ENCODE measurements at places on chromosomes 11 and 22. TPM values are rescaled to one million over a fixed set of nuclear protein-coding genes. Genes with fewer than 3 reads are reported as not detected.

Gene MPZL3
- 0.86 TPM for total RNA-seq

Gene FOLR1
- not detected for total RNA-seq

Gene TREH
- total RNA-seq, result not detected

Gene OR2D2
- total RNA-seq, result 1.4 TPM

Gene CALCB
- not detected for total RNA-seq

Gene CRYBB2
- total RNA-seq, result not detected

Gene FOLH1
- 0.29 TPM for total RNA-seq

Gene CCDC73
- total RNA-seq, result not detected

All from placental pericyte (primary cell).